ENCODE measurements at places on chromosomes 16 and 17. TPM values are rescaled to one million over a fixed set of nuclear protein-coding genes. Genes with fewer than 3 reads are reported as not detected.

RNF222 gene
- total RNA-seq, result not detected

NUDT7 gene
- 1.7 TPM for total RNA-seq

TBX4 gene
- total RNA-seq, result not detected

TMEM235 gene
- total RNA-seq, result not detected

KRTAP1-1 gene
- not detected for total RNA-seq

HASPIN gene
- total RNA-seq, result 0.25 TPM

NUPR1 gene
- total RNA-seq, result 0.25 TPM

LPCAT2 gene
- total RNA-seq, result 2.5 TPM

NT5C3B gene
- total RNA-seq, result 87.3 TPM

ASPHD1 gene
- 13.0 TPM for total RNA-seq

HCRT gene
- not detected for total RNA-seq

KRT33A gene
- not detected for total RNA-seq

HS3ST3A1 gene
- total RNA-seq, result 0.74 TPM

MSI2 gene
- total RNA-seq, result 28.3 TPM

ACTG1 gene
- 2,532 TPM for total RNA-seq

CD300E gene
- total RNA-seq, result under 0.01 TPM

SAP30BP gene
- total RNA-seq, result 36.1 TPM

ATP2C2 gene
- total RNA-seq, result 6.9 TPM

MYL11 gene
- not detected for total RNA-seq

PRR35 gene
- total RNA-seq, result not detected

SLC12A3 gene
- not detected for total RNA-seq

TMEM88 gene
- total RNA-seq, result 0.49 TPM

CHAD gene
- total RNA-seq, result 0.25 TPM

RRAD gene
- 1.5 TPM for total RNA-seq

RNF43 gene
- total RNA-seq, result 0.49 TPM

ALOXE3 gene
- 0.74 TPM for total RNA-seq

B9D1 gene
- total RNA-seq, result 7.9 TPM
